Calu3 (cell line): ENCODE measurements at places on chromosomes 1 and 21.

- H3K36me3 ChIP-seq, result peaks cover 6% of the 10 kb centered on the region
- no peaks in the 10 kb centered on the region for H3K27me3 ChIP-seq
- no peak for DNase-seq
- H3K27ac ChIP-seq, result no peak overlapping the region
- no peaks in the 10 kb centered on the region for H3K4me1 ChIP-seq
- H3K4me3 ChIP-seq, result no peak overlapping the region
Measured at GRCh38 chr1:175968486-175969172, 225.2 kb upstream of the TNR start.

GRCh38 chr1:36542024-36542961, 59.6 kb upstream of the CSF3R start:
- peaks cover 4% of the 10 kb centered on the region for H3K36me3 ChIP-seq
- no peak for DNase-seq
- peaks cover 75% of the 10 kb centered on the region for H3K27me3 ChIP-seq
- H3K4me1 ChIP-seq, result no peaks in the 10 kb centered on the region

- no peak overlapping the region for H3K4me3 ChIP-seq
- H3K4me1 ChIP-seq, result peaks cover 44% of the 10 kb centered on the region
- H3K27me3 ChIP-seq, result no peaks in the 10 kb centered on the region
- DNase-seq, result peak; percentile 90
Measured at GRCh38 chr1:32992489-32993323, 28.1 kb upstream of the RNF19B start.

DNA sequence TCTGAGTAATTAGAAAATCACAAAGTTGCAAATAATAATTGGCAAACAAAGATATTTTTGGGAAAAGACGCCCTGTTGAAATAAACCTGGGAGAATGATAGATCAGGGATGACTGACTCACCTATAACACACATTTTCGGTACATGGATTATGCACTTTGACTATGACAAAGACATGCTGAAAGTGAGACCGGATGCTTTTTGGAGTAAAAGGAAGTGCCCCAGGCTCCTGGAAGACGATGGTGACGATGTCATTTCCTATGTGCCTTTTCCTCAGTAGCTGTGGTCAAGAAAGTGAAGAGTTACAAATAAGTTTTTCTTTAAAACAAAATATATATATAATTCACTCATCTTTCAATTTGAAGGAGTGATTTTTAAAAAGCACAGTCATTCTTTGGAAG, 158.7 kb downstream of the SIPA1L2 start:
- no peaks in the 10 kb centered on the region for H3K4me1 ChIP-seq
- DNase-seq, result no peak
- H3K36me3 ChIP-seq, result no peaks in the 10 kb centered on the region
- H3K27ac ChIP-seq, result no peak overlapping the region

DNA sequence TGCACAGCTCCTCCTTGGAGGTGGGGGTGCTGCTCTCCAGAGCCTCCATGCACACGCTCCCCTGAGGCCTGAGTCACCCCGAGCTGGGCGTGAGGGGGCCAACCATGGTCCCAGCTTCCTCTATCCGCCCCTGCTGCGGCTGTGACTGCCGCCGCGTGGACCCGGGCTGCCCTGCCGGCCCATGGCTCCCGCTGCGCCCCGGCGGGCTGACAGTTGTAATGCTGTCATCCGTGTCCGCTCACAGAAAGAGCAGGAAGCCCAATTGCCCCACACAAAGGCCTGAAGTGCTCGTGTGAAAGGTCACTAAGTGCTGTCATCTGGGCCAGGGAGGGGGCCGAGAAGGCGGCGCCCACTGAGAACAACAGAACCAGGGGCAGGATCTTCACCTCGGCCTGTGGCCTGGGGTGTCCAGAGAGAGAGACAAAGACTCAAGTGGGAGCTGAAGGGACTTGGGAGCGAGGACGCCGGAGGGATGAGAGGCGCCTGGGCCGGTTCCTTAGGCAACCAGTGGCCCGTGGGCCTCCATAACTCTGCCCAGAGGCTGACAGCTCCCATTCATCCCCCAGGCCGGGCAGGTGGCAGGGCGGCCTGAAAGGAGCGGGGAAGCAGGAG, 31.5 kb downstream of the OLIG1 start:
- peaks cover 52% of the 10 kb centered on the region for H3K27me3 ChIP-seq
- H3K4me3 ChIP-seq, result no peak overlapping the region
- DNase-seq, result no peak
- H3K36me3 ChIP-seq, result no peaks in the 10 kb centered on the region
- no peak overlapping the region for H3K27ac ChIP-seq
- no peaks in the 10 kb centered on the region for H3K4me1 ChIP-seq

DNA sequence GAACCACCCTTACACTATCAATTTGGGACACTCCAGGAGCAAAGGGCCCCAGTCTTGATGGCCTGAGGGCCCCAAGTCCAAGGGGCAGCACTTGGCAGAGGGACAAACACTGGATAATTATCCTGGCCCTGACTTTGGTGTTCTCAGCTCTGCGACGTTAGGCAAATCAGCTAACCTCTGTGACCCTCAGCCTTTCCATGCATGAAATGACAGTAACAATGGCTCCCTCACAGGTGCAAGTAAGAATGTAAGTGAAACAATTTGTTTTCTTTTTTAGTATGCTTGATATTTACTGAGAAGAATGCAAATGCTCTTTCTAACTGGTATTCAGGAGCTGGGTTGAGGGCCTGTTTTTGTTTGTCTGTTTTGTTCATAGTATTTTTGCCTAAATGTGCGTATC, 61.6 kb upstream of the PRDX6 start:
- no peak overlapping the region for H3K4me3 ChIP-seq
- H3K27ac ChIP-seq, result no peak overlapping the region
- H3K36me3 ChIP-seq, result no peaks in the 10 kb centered on the region
- DNase-seq, result no peak

DNA sequence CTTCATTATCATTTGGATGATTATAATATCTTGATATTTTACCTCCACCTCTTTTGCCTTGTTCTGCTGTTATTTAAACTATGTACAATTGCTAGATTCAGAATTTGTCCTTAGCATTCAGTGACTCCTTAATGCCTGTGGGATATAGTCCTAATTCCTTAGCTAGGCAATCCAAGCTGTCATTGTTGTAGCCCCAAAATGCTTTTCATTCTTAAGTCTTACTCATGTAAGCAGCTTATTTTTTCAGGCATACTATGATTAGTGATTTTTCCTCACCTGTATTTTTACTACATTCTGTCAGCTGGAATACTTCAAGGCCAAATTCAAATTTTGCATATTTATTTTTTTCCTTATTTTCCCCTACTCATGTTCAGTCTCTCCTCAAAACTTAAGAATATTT, 13.4 kb downstream of the PKN2 start:
- H3K4me3 ChIP-seq, result no peak overlapping the region
- H3K36me3 ChIP-seq, result no peaks in the 10 kb centered on the region
- H3K4me1 ChIP-seq, result peaks cover 63% of the 10 kb centered on the region
- peak overlapping the region; percentile 75 for H3K27ac ChIP-seq

GRCh38 chr21:25906587-25906986, 171.8 kb downstream of the GABPA start:
- H3K27ac ChIP-seq, result no peak overlapping the region
- no peak overlapping the region for H3K4me3 ChIP-seq
- no peak for DNase-seq
- H3K4me1 ChIP-seq, result peaks cover under 1% of the 10 kb centered on the region
- H3K36me3 ChIP-seq, result peaks cover 17% of the 10 kb centered on the region
- H3K27me3 ChIP-seq, result no peaks in the 10 kb centered on the region

DNA sequence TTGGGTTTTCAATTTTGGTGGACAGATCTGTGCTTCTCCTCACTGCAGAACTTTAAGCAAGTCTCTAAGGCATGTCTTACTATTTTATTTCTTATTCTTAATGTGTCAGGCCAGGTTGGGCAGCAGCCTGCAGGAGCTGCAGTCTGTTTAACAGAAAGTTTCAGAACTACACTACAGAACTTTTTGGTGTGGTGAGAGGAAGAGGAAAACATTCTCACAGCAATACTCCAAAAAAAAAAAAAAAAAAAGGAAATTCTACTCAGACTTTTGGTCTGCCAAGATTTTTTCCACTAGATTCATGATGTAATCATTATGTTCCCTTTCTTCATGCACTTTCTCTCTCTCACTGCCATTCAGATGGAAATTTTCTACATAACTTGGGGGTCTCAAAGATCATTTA, 255.2 kb downstream of the COL11A1 start:
- H3K36me3 ChIP-seq, result no peaks in the 10 kb centered on the region
- no peaks in the 10 kb centered on the region for H3K4me1 ChIP-seq
- no peak for DNase-seq
- H3K27me3 ChIP-seq, result no peaks in the 10 kb centered on the region
- no peak overlapping the region for H3K4me3 ChIP-seq
- H3K27ac ChIP-seq, result no peak overlapping the region

DNA sequence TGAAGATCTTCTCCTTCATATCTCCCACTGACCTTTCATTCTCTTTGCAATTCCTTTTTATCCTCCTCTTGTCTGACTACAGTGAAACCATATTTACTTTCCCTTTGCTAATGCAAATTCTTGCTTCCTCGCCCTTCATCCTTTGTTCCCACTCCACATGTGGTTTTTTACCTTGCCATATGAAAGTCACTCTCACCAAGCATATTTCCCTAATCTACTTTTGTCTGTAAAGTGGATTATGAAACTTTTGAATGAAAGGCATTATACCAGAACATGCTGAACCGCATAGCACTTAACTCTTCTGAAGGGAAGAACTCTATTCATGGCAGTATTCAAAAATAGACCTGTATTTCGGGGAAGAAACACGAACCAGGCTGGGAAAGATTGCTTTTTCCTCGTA, 8.0 kb upstream of the TMPRSS15 start:
- H3K27ac ChIP-seq, result no peak overlapping the region
- DNase-seq, result no peak
